Spinal cord (tissue), 10 donors: ENCODE measurements at places on chromosomes 3 and 15. TPM values are rescaled to one million over a fixed set of nuclear protein-coding genes. Genes with fewer than 3 reads are reported as not detected.

- DNase-seq: peak; percentile 60
These were observed 16.7 kb upstream of the CMTM7 start for GRCh38 chr3:32374788-32375595.

DNA sequence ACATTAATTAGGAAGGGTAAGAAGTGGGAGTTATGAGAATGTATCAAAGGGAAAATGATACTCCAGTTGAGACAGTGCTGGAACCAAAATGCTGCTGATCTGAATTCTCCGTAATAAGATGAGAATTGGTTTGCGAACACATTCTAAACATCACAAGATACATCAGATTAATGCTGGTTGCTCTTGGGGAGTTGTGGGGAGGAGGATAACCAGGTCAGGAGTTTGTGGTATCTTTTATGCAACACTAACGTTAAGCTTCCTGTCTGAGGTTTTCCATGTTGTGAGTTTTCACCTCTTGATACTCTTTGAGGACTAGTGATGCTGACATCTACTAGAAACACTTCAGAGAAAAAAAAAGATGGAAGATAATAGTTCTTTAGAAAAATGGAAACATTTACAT is 47.2 kb downstream of the PPARG start:
- no peak for DNase-seq

DNA sequence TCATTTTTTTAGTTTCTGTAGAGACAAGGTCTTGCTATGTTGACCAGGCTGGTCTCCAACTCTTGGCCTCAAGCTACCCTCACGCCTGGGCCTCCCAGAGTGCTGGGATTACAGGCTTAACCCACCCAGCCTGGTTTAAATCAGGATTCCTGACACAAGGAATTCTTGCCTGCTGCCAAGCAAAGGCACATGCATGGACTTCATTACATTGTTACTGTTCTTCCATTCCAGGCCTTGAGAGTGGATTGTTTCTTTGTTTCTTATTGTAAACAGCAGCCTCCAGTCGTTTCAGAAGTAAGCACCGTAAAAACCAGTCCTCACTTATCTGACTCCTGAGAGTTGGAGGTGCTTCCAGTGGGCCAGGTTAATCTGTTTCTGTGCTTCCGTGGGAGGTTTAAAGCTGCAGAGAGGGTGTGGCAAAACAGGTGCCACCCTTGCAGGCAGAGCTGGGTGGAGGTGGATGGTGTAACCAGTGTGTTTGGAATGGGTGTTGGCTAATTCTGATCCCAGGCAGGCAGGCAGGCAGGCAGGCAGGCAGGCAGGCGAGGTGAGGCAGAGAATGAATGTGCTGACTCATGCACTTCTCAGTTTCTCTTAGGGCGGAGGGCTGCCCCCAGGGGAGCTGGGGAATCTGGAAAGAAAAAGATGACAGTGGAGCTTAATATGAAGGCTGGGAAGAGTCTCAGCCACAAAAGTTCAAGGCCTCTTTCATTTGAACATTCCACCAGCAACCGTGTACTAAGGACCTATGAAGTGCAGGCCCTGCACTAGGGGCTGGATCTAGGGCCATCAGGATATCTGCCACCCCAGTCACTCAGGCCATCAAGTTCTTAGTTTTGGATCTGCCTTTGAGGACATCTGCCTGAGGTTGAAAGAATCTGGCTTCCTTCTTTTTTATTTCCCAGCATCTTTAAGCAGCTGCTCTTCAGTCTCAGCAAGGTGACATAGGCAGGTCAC is 37.0 kb upstream of the CDCP1 start:
- peak; percentile 26 for DNase-seq

DNA sequence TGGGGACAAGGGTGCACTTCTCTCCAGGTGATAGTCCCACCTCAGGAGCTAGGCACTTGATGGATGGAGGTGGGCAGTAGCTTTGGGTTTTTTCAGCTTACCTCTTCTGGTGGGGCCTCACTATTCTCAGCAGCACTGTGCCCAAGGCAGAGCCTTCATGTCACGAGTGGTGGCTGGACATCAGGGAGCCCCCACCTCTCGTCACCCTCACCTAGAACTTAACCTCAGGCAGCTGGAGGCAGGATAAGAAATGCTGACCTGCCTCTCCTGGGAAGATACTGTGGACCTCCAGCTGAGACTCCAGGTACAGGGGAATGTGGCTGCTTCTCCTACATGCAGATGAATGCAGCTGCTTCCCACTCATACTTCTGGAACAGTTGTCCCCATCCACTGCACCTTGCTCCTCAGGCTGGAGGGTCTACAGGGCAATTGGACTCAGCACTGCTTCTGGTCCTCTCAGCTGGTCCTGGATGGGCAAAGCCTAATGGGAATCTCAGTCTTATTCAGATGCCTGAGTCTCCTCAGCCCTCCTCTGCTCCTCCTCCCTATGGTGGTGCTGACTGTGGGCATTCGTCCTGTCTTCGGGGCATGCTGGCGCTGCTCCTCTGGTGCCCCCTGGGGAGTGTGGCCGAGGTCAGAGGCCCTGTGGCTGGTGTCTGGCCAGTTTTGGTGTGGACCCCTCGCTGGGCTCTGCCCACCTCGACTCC is 129.9 kb downstream of the KLF13 start:
- no peak for DNase-seq

- no peak for DNase-seq
These were observed 15.5 kb upstream of the MUC13 start for GRCh38 chr3:124950026-124950425.

DNA sequence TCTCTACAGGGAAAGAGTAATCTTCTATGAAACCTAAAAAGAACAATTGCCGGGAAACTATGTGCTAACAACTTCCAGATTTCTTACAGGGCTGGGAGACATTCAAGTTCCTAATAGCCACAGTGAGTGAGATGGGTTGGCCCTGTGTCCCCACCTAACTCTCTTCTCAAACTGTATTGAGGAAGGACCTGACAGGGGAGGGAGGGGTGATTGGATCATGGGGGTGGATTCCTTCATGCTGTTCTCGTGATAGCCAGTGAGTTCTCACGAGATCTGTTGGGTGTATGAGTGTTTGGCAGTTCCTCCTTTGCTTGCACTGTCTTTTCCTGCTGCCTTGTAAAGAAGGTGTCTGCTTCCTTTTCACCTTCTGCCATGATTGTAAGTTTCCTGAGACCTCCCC is 958.7 kb downstream of the AGBL1 start:
- DNase-seq: no peak

DNA sequence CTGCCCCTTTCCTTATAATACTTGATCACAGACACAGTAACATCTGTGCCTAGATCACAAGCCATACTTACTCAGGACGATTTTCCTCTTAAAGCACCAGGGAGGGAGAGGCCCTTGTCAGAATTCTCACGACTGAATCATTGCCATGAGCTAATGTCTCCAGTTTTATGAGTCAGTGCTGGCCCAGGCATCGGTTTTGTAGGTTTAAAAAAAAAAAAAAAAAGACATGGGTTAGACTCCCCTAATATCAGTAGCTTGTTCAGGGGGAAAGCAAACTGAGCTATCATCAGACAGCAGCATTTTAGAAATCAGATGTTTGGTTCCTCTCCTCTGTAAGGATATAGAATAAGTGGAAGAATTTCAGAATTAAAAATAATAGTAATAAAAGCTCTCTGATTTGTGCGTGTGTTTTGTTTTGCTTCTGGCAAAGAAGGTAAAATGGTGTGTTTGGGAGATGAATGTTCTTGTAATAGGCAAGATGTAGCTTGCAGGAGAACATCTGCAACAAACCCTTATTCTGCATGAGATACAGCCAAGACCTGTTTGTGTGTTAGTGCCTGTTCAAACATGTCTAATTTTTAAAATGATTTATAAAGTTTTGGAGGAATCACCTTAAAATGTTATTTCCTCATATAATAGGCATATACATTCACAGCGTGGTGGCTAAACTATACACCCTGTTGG is 193.6 kb downstream of the TP63 start:
- DNase-seq: no peak

GRCh38 chr3:113684271-113684819 is 12.1 kb downstream of the USF3 start:
- no peak for DNase-seq

GRCh38 chr3:58999774-59000160 is 50.1 kb downstream of the CFAP20DC start:
- no peak for DNase-seq

GRCh38 chr3:157857440-157857839 is 248.8 kb downstream of the SHOX2 start:
- DNase-seq: peak; percentile 72

- peak; percentile 56 for DNase-seq
These were observed 5.7 kb upstream of the EXOG start for GRCh38 chr3:38490281-38491030.

Gene SLC6A1
- polyA plus RNA-seq: 496 TPM

Gene ANKDD1A
- 21.0 TPM for polyA plus RNA-seq

Gene RTP1
- 1.1 TPM for polyA plus RNA-seq
